GM04504 (cell line): ENCODE measurements at places on chromosomes 5 and 9.

DNA sequence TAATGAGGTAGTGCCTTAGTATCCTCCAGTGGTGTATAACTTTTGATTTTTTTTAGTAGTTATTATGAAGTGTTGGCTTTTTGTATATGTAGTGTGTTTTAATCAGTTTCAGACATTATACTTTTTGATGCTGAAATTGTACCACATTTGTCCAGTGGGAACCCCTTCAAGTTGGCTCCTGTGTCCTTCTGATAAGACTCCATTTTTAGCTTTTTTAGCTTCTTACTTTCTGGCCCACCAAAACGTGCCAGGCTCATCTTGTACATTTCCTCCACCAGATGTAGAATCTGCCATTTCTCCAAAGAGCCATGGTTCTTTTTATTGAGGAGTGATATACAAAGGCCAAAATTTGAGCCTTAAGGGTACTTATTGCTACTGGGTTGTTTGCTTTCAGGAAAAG lies 84.4 kb downstream of the PBX3 start:
- DNase-seq: no peak

DNA sequence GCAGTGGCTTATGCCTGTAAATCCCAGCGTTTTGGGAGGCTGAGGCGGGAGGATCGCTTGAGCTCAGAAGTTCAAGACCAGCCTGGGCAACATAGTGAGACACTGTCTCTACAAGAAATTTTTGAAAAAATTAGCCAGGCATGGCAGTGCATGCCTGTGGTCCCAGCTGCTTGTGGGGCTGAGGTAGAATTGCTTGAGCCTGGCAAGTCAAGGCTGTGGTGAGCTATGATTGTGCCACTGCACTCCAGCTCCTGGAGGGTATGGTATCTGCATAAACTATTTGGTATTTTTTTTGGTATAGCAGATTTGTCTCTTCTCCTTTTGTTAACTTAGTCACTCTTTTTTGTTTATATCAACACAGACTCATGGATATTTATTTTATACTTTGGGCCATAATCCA lies 61.5 kb upstream of the TEX48 start:
- DNase-seq: no peak

GRCh38 chr9:120366644-120367019 lies 213.3 kb downstream of the CDK5RAP2 start:
- peak; percentile 76 for DNase-seq

- DNase-seq: no peak
Observed at GRCh38 chr9:112046181-112046580, 128.9 kb downstream of the SUSD1 start.

DNA sequence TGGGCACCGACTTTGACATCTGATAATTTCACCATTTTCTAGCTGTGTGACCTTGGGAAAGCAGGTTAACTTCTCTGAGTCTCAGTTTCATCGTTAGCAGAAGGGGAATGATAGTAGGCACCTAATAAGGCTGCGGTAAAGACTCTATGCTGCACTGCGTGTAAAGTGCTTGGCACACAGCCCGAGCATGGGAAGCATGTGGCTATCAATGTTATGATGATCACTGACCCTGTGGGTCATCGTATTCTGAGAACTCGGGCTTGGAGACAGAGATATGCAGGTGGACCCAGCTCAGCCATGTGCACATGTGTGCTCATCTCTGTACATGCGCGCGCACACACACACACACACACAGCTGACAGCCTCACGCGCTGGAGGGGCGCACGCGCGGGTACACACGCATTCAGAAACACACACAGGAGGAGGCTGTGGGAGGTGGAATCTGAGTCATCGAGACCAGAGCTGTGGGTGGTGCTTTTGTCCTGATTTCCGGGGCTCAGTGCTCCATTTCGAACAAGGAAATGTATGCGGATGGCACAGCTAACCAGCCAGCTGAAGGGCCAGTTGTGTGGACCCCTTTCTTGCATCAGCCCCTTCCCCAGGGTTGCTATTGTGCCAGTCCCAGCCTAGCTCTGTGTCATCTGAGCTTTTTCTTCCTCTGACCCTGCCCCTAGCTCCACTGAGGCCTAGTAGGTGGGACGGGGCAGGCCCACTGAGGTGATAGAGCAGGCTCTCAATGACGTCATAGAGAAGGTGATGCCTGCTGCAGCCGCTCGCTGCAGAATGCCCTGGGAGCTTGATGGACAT lies 11.1 kb upstream of the ARAP3 start:
- no peak for DNase-seq

- DNase-seq: no peak
Observed at GRCh38 chr5:125085797-125086505, 339.5 kb upstream of the ZNF608 start.
